ENCODE measurements at places on chromosomes 7 and 10.

DNA sequence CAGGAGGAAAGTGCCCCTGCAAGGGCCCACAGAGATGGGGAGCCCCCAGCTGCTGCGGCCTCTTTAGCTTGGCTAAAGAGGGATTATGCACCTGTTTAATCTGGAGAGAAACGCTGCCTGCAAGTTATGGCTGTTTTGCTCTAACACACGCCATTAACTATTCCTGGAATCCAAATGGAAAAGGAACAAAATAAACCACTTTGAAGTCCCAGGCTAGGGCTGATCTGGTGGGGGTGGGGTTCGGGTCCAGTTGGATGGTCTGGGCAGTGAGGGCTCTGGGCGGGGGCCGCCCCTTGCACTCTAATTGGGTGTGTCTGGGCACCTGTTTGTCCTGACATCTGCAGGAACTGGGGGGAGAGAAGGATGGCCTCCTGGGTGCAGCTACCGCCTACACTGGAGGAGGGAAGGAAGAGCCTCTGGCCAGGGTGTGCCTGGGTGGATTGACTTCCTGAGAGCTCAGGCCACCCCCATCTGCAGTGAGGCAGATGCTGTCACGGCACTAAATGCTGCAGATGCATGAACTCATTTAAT, 300.6 kb downstream of the ZEB1 start:
- H3K4me3 ChIP-seq, result no peak overlapping the region
- H3K27me3 ChIP-seq, result peaks cover 16% of the 10 kb centered on the region
- DNase-seq, result no peak
- H3K36me3 ChIP-seq, result no peaks in the 10 kb centered on the region

GRCh38 chr10:100155936-100156335, 29.9 kb downstream of the ERLIN1 start:
- H3K4me1 ChIP-seq, result peaks cover 16% of the 10 kb centered on the region
- H3K36me3 ChIP-seq, result peaks cover 50% of the 10 kb centered on the region
- no peak overlapping the region for H3K27ac ChIP-seq
- DNase-seq, result no peak
- no peaks in the 10 kb centered on the region for H3K27me3 ChIP-seq

- H3K36me3 ChIP-seq, result peaks cover 4% of the 10 kb centered on the region
- DNase-seq, result no peak
- peaks cover 25% of the 10 kb centered on the region for H3K4me1 ChIP-seq
- H3K27me3 ChIP-seq, result no peaks in the 10 kb centered on the region
Observed at GRCh38 chr10:44955413-44956070, 4.1 kb upstream of the RASSF4 start.

GRCh38 chr7:105278973-105279687, 109.6 kb downstream of the SRPK2 start:
- H3K4me1 ChIP-seq, result peaks cover 22% of the 10 kb centered on the region
- H3K4me3 ChIP-seq, result no peak overlapping the region
- H3K27ac ChIP-seq, result no peak overlapping the region
- no peak for DNase-seq
- H3K27me3 ChIP-seq, result no peaks in the 10 kb centered on the region

GRCh38 chr7:134470864-134471263, 12.0 kb upstream of the AKR1B1 start:
- no peak overlapping the region for H3K4me3 ChIP-seq
- no peaks in the 10 kb centered on the region for H3K36me3 ChIP-seq
- peaks cover 4% of the 10 kb centered on the region for H3K27me3 ChIP-seq
- H3K27ac ChIP-seq, result no peak overlapping the region
- no peak for DNase-seq

DNA sequence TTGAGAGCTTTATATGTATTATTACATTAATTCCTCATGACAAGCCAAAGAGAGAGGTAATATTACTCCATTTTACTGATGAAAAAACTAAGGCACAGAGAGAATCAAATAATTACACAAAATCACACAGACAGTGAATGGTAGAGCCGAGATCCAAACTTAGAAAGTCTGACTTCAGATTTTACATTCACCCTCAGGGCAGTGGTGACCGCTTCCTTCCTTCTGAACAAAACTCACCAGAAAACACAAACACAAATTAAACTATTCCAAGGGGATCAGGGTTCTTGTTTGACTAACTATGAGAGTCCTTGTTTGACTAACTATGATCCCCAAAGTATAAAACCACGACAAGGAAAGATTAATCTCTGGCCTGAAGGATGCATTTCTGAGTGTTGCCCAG, 67.9 kb upstream of the PTN start:
- no peak overlapping the region for H3K27ac ChIP-seq
- H3K27me3 ChIP-seq, result no peaks in the 10 kb centered on the region
- no peak for DNase-seq

Measured in natural killer cell treated with Interleukin-12 subunit alpha and Interleukin-12 subunit beta and Interleukin-15 and Interleukin-18, amount 100 ng/mL, for 72 hours (primary cell).